ENCODE measurements at places on chromosomes 6 and 20. TPM values are rescaled to one million over a fixed set of nuclear protein-coding genes. Genes with fewer than 3 reads are reported as not detected.

DNA sequence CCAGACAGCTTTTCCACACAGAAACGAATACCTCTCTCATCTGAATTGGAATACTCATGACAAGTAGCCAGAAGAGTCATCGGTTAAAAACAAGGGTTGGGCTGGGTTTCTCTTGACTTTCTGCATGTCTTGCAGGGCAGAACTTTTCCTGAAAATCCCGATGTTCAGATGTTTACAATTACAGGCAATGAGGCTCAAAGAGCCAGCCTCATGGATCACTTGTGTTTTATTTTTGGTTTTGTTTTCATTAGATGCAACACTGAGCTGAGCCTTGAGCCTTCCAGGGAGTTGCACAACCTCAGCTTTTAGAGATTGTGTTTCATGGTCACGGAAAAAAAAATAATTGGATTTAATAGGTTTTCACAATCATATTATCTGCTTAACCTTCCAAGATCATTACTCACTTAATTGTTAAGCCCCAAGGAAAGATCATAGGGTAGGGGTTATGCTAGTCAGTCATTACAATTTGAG, 288.1 kb upstream of the PRDM1 start:
- DNase-seq, result peak; percentile 81

DNA sequence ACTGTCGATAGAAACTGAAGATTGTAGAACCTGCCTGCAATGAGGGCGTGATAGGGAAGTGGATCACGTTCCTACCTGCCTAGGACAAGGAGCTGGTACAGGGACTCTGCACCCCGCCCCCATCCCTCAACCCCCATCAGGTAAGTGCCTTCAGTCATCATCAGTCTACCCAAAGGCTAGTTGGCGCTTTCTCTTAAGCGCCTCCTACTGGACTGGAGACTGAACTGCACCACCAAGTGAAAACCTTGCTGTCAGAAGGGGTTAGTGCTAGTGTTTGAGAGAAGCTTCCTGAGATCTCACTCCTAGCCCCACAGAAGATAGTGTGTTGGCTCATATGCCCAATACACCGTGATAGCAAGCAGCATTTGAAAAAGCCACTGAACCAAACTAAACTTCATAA, 706.5 kb upstream of the MAN1A1 start:
- no peak for DNase-seq

- no peak for DNase-seq
These were observed 521.4 kb upstream of the JAG1 start for GRCh38 chr20:11195169-11195568.

GRCh38 chr6:115908906-115909559, 151.7 kb downstream of the FRK start:
- DNase-seq, result no peak

EPB41L1 gene
- total RNA-seq, result 26.8 TPM

- DNase-seq, result no peak
These were observed 28.5 kb downstream of the BCL2L1 start for GRCh38 chr20:31693987-31694661.
